Heart right ventricle (tissue), 16 donors: ENCODE measurements at places on chromosomes 1 and 21. TPM values are rescaled to one million over a fixed set of nuclear protein-coding genes. Genes with fewer than 3 reads are reported as not detected.

CXADR gene
- total RNA-seq: 28.9 TPM

- DNase-seq: no peak
These were observed 7.3 kb downstream of the RNU5D-1 start for GRCh38 chr1:44723496-44724295.

DNA sequence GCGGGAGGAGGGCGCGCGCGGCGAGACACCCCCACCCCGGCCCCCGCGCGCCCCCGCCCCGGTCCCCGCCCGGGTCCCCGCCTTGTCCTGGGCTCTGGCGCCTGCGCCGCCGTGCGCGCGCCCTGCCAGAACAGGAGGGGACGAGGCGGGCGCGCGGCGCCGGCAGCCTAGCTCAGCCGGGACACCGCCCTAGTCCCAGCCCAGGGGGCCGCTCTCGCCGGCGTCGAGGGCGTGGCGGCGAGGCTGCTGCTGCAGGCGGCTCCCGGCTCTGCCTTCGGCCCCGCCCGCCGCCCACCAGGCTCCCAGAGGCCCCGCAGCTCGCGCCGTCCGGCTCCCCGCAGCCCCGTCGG is at the start of gene RCAN3:
Gene RCAN3, plus strand, starts transcription at position 128 of the 350 bp plus-strand sequence. CDS start 11,537 bp downstream, outside the sequence.
- DNase-seq: peak; percentile 77

KCNH1 gene
- not detected for total RNA-seq

CELA2A gene
- total RNA-seq: not detected

DNA sequence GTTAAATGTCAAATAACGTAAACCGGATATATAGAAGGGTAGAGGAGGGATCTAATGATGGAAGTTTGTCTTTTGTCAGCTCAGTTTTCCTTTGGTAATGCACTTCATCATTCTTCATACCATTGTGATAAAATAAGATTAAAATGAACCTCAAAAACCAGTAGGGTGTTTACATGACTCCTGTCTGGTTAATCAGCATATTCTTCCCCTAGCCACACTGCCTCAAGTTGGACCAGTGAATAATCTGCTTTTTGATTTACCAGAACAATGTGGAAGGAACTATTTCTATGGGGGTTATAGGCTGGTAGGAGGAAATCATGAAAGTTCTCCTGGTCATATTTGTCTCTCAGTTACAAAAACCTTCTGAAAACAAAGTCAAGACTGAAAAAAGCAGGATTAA is 634.7 kb downstream of the NCAM2 start:
- DNase-seq: no peak

PKN2 gene
- 42.4 TPM for total RNA-seq

- DNase-seq: no peak
These were observed 60.9 kb downstream of the SLX9 start for GRCh38 chr21:45000637-45001133.

DNA sequence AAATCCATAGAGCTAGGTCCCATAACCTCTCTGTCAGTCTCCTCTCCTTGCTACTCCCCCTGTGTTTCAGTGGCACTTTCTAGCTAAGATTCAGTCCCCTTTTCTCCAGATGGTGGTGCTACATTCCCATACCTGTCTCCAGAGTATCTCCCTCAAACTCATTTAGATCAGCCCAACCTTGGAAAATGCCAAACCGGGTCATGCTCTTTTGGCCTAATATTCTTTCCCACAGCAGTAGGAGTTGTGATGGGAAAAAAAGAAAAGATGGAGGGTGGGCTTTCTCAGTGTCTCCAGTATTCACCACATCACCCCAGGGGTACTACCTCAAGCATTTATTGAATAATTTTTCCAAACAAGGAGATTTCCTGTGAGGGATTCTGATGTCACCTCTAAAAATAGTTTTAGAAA is 3.2 kb upstream of the RXFP4 start:
- peak; percentile 64 for DNase-seq

GRCh38 chr1:152869808-152870419 is 8.2 kb upstream of the SMCP start:
- peak; percentile 13 for DNase-seq

- no peak for DNase-seq
These were observed 41.5 kb downstream of the KRTAP19-8 start for GRCh38 chr21:30996728-30997127.
